ENCODE measurements at places on chromosomes 12 and 14.

- no peak for DNase-seq
These were observed 145.8 kb downstream of the SLC38A6 start for GRCh38 chr14:61126603-61127498.

DNA sequence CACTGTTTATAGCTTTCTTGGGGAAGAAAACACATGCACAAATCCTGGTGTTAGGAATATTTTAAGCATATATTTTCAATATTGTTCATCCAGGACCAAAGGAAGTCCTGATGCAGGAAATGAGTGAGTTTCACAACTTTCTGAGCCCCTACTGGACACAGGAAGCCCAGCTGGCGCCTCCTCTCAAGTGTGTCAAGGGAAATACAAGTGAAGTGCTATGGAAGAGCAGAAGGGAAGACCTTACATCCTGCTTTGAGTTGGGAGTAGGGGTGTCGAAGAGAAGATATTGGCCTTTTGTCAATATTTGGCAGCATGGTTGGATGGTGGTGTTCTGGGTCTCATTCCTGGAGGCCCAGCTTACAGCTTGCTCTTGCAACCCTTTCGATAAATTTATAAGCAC is 66.1 kb upstream of the ZDHHC17 start:
- DNase-seq, result no peak

- DNase-seq, result no peak
These were observed 2.3 kb downstream of the KIF26A start for GRCh38 chr14:104140463-104141331.

- DNase-seq, result no peak
These were observed 3.7 kb downstream of the ANKRD13A start for GRCh38 chr12:110002676-110003515.

GRCh38 chr14:86940106-86940505 is 1052.9 kb downstream of the GALC start:
- DNase-seq, result no peak

DNA sequence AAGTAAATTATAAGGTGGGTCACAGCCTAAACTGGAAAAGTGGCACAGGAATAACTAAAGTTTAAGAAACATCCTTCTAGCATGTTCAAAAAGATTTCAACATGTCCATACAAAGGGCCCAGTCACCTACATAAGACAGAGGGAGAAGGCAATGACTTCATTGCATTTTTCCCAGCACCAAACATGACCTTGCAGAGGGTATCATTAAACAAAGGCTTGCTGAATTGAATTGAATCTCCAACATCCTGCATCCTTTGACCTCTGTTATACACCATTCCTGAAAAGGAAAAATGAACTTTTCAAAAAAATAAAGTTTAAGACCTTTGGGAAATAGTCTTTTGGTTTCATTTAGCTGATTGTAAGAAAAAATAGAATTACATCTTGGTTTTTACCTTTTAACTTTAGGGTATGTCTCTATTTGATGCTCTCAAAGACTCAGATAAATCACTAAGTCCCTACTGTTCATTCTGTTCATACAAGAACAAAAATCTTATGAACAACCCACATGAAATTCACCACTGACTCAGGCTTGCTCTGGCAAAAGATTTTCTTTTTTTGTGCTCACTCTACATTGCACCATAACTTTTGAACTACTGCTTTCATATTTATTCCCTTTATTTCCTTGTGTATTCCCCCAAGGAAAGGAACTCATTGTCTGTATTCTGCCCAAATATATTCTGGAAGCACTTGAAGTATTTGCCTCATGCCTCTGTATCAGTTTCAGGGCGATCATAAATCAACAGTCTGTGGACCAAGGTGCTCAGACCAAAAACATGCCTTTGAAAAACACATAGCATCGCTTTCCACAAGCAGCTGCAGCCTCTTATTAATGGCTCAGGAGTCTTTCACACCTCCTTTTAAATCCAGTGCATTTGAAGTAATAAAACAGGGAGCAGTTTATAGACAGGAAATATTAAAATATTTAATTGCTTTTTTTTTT is 121.7 kb downstream of the DUSP6 start:
- DNase-seq, result no peak

- no peak for DNase-seq
These were observed 663 bp upstream of the LIN7A start for GRCh38 chr12:80938397-80938796.

GRCh38 chr12:79444089-79444488 is 246.7 kb downstream of the PAWR start:
- DNase-seq, result peak; percentile 21

GRCh38 chr12:126359216-126359615 is 1294.0 kb downstream of the AACS start:
- no peak for DNase-seq

- DNase-seq, result peak; percentile 62
These were observed 15.5 kb downstream of the MANSC1 start for GRCh38 chr12:12334367-12335040.

DNA sequence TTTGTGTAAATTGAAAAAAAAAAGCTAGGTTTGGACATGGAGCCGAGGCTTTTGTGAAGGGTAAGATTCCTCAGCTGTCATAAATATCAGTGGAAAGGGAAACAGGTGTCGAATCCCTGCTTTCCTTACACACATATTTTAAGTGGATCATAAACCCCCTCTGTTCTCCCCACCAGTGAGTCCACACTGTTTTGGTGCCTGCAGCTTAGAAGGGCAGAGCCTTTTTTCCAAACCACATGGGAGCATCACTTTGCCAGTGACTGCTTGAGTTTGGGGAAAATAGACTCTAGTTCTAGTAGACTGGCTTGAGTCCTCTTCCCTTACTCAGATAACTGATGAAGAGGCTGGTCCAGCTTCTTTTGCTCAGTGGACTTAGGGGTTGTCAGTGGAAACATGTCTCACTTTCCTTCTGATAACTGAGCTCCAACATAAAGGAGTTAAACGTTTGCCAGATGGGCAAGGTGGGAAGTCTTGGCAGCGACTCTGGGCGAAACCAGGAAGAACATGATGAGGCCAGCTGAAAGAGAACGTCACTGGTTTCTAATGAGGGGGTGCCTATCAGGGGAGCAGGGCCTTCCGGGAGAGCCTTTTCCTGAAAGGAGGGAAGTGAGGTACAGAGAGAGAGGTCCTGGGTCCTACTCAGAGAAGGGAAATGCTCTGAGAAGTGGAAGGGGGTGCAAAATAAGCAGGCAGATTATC is 168.1 kb upstream of the PARP11 start:
- no peak for DNase-seq

DNA sequence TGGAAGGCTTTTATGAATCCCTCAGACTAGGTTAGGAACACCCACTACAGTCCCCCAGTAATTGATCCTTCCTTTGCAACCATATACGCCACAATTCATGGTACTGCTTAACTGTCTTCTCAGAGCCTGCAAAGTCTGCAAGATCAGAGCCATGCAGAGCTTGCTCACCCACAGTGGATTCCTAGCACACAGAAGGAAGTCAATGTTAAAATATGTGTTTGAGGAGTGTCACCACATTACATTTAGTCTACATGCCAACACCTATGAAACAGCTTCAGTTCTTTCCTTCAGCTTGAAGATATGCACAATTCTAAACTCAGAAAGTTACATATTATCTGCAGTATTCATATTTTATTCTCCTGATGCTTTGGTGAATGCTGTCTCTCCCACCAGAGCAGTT is 138.5 kb downstream of the NDUFA12 start:
- DNase-seq, result no peak

GRCh38 chr12:116028619-116029018 is 248.9 kb downstream of the MED13L start:
- no peak for DNase-seq

GRCh38 chr14:36998686-36999085 is 173.7 kb downstream of the SLC25A21 start:
- no peak for DNase-seq

GRCh38 chr12:69112616-69113015 is 126.8 kb upstream of the CPSF6 start:
- DNase-seq, result no peak

DNA sequence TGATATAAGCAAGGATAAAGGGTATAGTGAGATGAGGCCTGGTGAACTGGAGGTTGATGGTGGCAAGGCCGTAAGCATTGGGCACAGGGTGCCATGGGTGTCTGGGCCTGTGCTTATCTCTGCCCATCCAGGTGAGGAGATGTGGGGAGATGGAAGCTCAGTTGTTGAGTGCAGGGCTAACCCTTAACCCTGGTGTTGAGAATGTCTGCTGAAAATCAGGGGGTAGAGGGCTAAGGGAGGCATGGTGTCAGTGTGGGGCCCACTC is 86.1 kb downstream of the SYNE2 start:
- DNase-seq, result no peak
